ENCODE measurements at places on chromosomes 5 and 9.

- no peak for DNase-seq
Observed at GRCh38 chr5:26669523-26669922, 368.9 kb downstream of the CDH9 start.

- DNase-seq, result no peak
Observed at GRCh38 chr9:34986540-34987047, 3.0 kb upstream of the DNAJB5 start.

- no peak for DNase-seq
Observed at GRCh38 chr9:114718801-114719221, 36.8 kb upstream of the TEX48 start.

- DNase-seq, result no peak
Observed at GRCh38 chr5:54301849-54302248, 8.5 kb downstream of the ARL15 start.

DNA sequence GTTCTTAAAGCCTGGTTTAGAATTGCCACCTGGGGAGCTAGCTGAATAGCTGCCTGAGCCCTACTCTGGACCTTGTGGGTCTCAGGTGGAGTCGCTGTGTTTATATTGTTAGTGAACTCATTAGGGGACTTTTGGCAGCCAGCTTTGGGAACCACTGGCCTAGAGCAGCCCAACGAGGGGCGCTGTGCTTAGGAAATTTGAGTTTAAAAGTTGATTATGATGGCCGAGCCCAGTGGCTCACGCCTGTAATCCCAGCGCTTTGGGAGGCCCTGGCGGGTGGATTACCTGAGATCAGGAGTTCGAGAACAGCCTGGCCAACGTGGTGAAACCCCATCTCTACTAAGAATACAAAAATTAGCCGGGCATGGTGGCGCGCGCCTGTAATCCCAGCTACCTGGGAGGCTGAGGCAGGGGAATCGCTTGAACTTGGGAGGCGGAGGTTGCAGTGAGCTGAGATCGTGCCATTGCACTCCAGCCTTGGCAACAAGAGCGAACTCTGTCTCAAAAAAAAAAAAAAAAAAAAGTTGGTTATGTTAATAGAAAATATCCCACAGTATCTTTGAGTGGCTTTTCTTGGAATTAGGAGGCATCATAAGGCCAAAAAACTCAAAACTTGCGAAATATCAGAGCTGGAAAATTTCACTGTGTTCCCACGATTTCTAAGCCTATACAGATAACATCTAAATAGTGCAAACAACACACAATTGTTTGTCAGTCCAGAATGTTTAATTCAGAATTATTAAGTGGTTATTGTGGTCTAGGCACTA is 809 bp downstream of the MCCC2 start:
- DNase-seq, result peak; percentile 12

DNA sequence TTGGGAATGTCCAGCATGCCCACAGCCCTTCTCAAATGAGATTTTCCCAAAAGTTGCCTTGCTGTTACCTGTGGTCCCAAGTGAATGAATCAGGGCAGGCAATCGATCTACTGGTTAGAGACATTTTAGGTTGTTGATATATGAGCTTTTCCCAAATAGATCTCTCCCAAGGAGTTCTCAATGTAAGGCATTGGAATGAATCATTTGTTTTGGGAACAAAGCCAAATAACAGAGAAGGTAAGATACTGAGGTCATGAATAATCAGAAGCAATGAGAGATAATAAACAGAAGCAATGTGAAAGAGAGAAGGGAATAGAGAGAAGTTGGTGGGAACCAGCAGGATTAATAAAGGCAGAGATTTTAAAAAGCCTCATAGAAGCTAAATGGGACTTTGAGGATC is 93.6 kb upstream of the FER start:
- DNase-seq, result no peak

- DNase-seq, result peak; percentile 68
Observed at GRCh38 chr9:128383007-128383753, 12.0 kb downstream of the URM1 start.

DNA sequence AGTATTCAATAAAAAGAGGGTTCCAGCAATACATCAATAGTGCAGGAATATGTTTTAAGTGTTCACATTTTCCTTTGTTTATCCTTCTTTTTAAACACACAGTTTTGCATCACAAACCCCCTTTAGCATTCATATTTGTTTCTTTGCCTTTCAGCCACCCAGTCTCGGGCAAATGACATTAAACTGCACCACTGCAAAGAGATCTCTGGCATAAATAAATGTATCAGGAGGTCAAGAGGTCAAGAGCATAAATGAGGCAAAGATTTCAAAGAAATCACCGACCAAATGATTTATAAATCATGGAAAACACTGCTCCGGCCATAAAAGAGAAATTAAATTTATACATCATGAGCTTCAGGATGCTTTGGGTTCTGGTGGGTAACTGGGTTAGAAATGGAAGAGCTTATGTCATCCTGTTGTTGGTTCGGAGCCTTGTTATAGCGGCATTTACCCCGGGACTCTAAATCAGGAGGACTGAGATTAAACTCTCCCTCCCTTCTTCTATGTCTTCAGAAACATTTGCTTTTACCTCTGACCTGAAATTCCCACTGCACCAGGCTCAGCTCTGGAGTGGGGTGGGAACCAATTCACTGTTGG is 449.6 kb upstream of the CLINT1 start:
- DNase-seq, result no peak

DNA sequence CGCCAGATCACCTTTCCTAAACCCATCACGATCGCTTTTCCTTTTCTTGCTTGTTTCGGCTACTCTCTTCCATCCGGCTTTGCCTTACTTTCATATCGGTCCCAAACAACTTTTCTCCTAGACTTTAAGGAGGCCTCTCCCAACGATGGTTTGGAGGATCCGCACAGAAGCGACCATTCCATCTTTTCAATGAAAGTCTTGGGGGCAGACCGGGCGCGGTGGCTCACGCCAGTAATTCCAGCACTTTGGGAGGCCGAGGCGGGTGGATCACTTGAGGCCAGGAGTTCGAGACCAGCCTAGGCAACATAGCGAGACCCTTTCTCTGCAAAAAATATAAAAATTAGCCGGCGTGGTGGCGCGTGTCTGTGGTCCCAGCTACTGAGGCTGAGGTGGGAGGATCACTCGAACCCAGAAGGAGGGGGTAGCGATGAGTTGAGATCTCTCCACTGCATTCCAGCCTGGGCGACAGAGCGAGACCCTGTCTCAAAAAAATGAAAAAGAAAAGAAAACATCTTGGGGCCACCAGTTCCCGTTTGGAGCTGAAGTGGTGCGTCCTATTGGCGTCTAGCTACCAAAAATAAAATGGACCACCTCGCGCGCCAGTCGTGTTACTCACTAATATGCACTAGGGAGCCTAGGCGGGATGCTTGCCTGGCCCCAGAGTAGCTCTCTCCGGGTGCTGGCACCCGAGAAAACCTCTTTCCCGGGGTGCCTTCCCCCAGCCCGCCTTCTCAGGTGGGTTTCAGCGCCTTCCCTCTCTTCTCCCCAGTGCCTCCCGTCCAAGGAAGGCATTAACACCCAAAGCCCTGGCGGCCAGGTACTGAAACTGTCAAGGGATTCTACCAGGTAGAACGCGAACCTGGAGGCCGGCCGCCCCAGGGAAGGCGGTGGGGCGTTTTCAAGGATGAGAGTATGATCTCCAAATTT is 800 bp upstream of the AP3B1 start:
- DNase-seq, result peak; percentile 42

DNA sequence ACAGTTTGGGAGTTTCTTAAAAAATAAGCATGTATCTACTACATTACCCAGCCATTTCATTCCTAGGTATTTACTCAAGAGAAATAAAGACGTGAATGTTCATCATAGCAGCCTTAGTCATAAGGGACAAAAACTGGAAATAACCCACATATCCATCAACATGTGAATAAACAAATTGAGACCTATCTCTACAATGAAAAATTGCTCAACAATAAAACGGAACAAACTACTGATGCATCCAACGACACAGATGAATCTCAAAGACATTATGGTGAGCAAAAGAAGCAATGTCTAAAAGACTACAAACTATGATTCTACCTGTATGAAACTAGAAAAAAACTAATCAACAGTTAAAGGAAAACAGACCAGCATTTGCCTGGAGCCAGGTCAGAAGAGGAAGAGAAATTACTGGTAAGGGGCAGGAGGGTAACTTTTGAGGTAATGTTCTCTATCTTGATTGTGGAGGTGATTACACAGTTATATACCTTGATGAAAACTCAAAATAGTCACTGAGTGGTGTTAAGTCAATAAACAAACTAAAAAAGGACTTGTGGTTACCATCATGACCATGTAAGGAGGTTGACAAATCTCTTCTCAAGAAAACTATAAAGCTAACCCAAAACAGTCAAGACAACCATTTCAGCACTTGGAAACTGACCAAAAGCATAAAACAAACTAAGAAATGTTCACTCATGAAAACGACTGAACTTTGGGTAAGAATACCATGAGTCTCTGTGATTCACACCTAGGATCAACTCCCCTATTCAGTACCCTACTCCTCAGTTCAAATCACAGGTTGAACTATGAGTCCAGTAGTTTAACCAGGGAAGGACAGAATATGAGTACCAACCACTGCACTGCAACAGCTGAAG is 10.4 kb downstream of the UIMC1 start:
- DNase-seq, result no peak
